CD4-positive, alpha-beta T cell treated with Interleukin-21 for 1 hour (primary cell): ENCODE measurements at places on chromosomes 11 and 22.
A peak's percentile ranks its signal among the peaks of the same experiment; 100 is the strongest.

DNA sequence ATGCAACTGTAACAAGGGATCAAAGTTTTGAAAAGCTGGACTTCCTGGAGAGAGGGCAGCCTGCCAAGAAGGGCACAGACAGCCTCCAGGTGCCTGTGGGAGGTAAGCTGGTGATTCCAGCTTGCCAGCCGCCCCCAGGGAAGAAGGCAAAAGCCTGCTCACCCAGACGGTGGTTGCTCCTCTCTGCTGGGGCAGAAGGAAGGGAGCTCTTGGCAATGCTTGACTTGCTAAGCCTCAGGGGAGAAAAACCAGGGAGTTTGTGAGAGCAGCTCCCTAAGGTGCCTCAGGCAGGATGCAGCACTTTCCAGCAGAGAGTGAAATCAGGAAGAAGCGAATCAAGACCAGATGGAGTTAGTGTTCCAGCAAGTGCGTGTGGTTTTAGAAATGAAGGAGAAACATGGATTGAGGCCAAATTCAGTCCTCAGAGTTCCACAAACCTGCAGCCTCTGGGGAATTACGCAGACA is 553.6 kb downstream of the BUD13 start:
- DNase-seq: no peak

- no peak for DNase-seq
Observed at GRCh38 chr22:36015811-36016529, 12.7 kb downstream of the RBFOX2 start.

GRCh38 chr11:10619131-10619680 is 50.7 kb upstream of the LYVE1 start:
- no peak for DNase-seq

GRCh38 chr11:17691976-17692375 is 27.4 kb upstream of the MYOD1 start:
- DNase-seq: no peak

DNA sequence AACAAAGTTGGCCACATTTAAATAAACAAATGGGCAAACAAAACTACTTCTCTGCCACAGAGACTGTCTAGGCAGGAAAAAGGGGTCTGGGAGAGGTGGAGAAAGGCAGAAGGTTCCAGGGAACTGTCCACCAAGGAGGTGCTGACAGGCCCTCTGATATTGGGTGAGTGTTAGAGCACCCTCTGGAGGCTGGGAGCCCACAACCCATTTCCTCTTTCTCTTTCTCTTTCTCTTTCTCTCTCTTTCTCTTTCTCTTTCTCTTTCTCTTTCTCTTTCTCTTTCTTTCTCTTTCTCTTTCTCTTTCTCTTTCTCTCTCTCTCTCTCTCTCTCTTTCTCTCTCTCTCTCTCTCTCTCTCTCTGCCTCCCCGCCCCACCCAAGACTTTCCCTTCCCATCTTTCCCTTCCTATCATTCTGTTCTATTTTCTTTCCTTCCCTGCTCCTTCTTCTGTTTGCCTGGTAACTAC is 912.8 kb downstream of the DLG2 start:
- peak; percentile 9 for DNase-seq

- DNase-seq: no peak
Observed at GRCh38 chr11:28684011-28684586, 575.9 kb downstream of the METTL15 start.

DNA sequence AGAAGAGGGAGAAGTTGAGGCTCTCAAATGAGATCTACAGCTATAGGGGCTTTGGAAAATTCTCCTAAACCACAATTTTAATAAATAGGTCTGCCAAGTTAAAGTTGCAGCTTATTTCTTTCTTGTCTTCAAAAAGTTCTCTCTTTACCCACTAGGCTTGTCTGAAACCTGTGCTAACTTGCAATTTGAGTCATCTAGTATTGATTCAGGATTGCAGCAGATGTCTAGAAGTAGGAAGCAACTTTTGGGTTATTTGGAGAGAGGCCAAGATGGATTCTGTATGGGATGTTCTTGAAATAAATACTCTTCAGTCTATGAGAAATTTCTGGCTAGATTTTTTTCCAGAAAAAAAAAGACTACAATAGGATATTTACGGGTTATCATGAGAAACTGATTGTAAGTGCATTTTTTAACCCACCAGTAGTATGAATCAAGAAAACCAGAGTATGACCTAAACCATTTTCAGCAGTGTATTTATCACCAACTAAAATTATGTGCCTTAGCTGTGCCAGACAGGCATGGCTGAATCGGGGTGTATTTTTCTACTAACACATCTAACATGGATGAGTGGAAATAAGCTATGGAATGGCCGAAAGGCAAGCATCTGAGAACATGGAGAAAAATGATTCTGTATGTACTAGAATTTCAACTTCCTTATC is 4.9 kb upstream of the RAB38 start:
- no peak for DNase-seq

DNA sequence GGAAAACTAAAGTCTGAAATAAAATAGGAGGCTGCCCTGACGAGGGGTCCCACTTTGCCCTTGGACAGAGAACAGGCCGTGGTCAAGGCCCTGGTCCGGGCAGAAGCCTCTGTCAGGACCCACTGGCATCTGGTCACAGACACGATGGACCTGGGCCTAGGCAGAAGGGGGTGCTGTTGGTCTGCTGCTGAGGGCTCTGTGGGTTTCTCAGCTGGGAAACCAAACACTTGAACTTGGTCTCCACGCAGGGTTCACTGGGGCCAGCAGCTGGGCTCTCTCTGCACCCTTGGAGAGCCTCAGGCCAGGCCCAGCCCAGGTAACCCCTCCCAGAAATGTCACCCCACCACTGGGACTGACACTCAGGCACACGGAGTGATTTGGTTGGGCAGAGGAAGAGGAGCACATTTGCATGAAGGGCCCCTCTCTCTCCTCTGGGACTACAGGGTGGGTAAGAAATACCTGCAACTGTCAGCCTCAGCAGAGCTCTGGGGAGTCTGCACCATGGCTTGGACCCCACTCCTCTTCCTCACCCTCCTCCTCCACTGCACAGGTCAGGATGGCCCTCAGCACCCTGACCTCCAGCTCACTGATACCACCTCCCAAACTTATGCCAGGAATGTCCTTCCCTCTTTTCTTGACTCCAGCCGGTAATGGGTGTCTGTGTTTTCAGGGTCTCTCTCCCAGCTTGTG is 48.1 kb upstream of the TOP3B start:
- no peak for DNase-seq

- DNase-seq: no peak
Observed at GRCh38 chr11:23961503-23962338, 535.1 kb upstream of the LUZP2 start.

- no peak for DNase-seq
Observed at GRCh38 chr11:70303070-70303469, 32.6 kb downstream of the PPFIA1 start.

- DNase-seq: no peak
Observed at GRCh38 chr11:125842321-125842948, 9.3 kb downstream of the PATE4 start.

- no peak for DNase-seq
Observed at GRCh38 chr11:35127619-35128018, 11.4 kb upstream of the CD44 start.

- no peak for DNase-seq
Observed at GRCh38 chr11:94705891-94706615, 62.1 kb upstream of the AMOTL1 start.

- peak; percentile 76 for DNase-seq
Observed at GRCh38 chr11:65315204-65315865, 669 bp downstream of the CDC42EP2 start.

DNA sequence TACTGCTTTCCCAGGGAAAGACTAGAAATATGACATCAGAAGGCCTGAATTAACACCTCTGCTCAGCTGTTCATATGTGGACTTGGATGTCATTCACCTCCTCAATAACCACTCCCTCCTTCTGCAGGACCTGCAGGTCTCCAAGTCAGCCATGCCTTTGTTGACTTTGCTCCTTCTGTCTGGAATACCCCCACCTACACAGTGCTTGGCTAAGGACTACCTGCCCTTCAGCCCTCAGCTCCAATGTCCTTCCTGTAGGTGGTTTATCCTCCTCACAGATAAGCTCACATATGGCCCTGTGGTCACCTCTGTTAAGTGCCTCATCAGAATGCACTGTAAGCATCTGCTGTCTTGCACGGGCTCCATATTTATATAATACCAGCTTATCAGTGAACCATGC is 26.4 kb upstream of the FAT3 start:
- no peak for DNase-seq
